ENCODE measurements at places on chromosomes 4 and X.

GRCh38 chrX:104108955-104109354 lies 3.4 kb upstream of the ZCCHC18 start:
- no peak for DNase-seq

DNA sequence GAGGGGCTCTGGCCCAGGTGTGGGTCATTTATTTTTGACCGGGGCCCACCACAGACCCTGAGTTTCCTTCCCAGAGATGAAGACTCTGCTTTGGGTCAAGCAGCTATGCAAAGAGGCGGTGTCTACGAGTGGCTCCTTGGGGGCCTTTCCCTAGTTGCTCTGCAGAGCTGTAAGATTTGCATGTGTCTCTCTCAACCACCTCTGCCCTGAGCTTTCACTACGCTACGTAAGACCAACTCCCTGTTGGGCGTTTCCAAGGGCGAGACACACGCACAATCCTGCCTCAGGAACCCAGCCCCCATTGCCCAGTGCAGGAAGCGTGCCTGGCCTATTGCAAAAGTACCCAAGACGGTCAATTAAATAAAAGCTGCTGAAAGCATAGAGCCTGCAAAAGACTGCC lies 10.0 kb upstream of the ANOS1 start:
- no peak for DNase-seq

DNA sequence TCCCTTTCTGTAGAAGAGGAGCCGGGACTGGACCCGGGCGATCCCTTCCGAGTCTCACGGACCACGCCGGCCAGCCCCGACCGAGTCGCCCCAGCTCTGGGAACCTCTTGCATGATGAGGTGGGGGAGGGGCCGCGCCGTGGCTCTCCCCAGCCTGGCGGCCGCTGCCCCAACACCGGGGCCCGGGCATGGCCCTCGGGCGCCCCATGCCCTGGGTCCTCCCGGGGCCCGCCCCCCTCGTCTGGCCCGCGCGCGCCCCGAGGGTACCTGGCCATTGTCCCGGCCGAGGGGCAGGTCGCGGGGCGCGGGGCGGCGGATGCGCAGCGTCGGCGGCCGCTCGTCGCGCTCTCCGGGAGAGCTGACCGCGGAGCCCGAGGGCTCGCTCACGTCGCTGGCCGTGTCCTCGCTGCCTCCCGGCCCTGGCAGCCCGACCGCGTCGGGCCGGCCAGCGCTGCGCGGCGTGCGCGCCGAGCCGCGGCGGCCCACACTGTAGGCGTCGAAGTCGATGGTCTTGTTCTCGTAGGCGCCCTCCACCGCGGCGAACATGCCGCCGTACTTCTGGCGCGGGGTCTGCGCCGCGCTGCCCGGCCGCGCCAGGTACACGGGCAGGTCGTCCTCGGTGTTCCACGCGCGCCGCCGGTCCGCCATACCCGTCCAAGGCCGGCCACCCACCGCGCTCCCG lies 423 bp downstream of the CRMP1 start:
- no peak for DNase-seq

GRCh38 chr4:138894709-138895108 lies 120.9 kb upstream of the NOCT start:
- no peak for DNase-seq

DNA sequence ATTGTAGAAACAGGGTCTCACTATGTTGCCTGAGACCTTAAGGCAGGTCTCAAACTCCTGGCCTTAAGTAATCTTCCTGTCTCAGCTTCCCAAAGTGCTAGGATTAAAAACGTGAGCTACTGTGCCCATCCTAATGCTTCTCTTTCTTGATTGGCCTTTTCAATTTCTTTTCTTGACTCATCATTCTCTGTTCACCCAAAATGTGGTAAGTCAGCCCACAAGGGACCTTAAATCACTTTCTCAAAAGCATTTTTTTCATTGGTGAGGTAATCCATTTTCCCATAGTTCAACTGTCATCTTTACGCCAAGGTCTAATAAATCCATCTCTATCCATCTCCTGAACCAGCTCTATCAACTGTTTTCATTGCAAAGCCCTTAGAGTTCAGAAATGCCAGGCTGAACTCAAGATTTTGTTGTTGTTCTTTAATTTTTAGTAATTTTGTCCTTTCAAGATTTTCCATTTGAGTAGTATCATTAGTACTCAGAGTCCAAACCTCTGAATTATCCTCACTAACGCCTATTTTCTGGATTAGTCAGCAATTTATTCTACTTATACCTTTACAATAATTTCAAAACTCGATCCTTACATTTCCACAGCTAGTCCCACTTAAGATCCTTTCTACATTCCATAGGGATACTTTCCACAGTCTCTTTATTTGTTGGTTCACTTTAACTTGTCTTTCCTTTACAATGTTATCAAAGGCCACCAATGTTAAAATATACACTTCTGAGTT lies 528.6 kb downstream of the IL15 start:
- no peak for DNase-seq

- DNase-seq = no peak
Measured at GRCh38 chr4:125140966-125141495, 173.7 kb upstream of the FAT4 start.

GRCh38 chr4:22999419-22999818 lies 306.7 kb downstream of the GBA3 start:
- DNase-seq = no peak

GRCh38 chrX:82161195-82161594 lies 959.3 kb downstream of the SH3BGRL start:
- no peak for DNase-seq

GRCh38 chrX:129193357-129193756 lies 329.9 kb downstream of the SMARCA1 start:
- DNase-seq = no peak

DNA sequence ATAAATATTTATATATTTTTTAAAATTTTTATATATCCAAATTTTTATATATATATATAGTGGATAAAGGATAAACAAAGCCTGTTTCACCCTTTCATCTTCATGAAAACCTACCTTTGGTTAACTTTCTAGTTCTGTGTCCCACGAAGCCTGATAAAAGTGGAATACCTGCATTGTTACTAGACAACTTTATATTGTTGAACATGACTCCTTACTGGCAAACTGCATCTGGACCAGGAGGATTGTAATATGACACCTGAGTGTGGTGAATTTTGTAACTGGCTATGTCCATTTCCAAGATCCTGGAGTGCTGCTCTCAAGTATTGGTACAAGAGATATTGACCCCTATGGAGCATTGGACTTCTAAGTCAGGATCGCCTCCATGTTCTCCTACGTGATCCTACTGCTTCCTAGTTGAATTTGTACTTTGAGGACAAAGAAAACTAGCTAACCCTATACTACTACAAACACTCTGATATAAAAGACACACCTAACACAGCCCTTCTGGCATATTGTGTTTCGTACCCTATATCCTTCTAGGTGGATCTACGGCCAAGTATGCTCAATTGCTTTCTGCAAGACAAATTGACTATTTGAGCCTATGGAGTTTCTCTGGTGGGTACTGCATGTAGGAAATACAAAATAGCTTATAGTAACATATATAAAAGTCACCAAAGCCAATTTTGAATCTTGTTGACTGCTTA lies 61.3 kb upstream of the PRRG1 start:
- DNase-seq = no peak

DNA sequence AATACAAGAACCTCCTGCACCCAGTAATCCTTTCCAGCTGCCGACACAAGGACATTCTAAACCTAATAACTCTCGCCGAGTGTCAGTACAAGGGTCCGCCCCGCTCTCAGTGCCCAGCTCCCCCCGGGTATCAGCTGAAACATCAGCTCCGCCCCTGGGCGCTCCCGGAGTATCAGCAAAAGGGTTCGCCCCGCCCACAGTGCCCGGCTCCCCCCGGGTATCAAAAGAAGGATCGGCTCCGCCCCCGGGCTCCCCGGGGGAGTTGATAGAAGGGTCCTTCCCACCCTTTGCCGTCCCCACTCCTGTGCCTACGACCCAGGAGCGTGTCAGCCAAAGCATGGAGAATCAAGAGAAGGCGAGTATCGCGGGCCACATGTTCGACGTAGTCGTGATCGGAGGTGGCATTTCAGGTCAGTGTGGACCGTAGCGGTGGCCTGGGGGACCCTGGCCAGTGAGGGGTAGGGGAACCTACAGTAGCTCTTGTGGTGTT lies at the start of gene MAOA:
TSS of gene MAOA (plus strand) at position 295 of the 490 bp plus-strand sequence. CDS start at position 338, 43 bp downstream.
- DNase-seq = peak; percentile 13

- no peak for DNase-seq
Measured at GRCh38 chrX:18964901-18965300, 19.0 kb downstream of the PHKA2 start.

DNA sequence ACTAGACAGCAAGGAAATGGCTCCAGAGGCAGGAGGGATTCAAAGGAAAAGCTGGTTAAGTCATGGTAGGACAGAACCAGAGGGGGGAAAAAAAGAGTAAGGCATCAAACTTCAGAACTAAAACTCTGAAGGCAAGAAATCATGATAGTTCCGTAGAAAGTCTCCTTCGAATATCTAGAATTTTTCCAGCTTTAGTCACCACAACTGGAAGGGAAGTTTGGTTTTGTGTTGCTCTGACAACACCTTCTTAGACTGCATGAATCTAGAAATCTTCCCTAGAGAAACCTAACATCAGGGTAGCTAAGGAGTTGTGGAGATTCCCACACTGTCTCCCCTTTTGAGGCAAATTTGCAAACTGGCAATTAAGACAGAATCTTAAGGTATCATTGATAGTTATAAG lies 33.7 kb downstream of the AMMECR1 start:
- no peak for DNase-seq

- DNase-seq = no peak
Measured at GRCh38 chr4:159639671-159640323, 536.9 kb downstream of the RAPGEF2 start.

- no peak for DNase-seq
Measured at GRCh38 chr4:15293711-15294110, 134.1 kb upstream of the C1QTNF7 start.

DNA sequence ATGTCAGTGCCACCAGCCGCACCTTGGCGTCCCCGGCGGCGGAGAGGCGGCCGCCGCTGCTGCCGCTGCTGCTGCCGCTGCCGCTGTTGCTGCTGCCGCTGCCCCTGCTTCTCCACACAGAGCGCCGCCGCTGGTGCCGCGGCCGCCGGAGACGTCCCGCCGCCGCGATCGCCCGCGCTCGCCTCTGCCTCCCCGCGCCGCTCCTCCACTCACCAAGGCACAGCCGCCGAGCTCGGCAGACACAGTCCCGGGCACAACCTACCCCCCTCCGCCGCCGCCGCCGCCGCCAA lies at the start of gene PPP3CA:
TSS of gene PPP3CA (minus strand) at position 260 of the 290 bp plus-strand sequence.
- DNase-seq = no peak

DNA sequence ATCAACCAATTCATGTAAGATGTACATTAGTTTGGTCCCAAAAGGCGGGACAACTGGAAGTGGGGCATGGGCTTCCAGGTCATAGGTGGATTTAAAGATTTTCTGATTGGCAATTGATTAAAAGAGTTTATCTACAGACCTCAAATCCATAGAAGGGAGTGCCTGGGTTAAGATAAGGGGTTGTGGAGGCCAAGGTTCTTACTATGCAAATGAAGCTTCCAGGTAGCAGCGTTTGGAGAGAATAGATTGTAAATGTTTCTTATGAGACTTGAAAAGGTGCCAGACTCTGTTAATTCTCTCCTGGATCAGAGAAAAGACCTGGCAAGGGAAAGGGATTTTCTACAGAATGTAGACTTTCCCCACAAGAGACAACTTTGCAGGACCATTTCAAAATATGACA lies 2.4 kb downstream of the MGST2 start:
- DNase-seq = no peak

GRCh38 chr4:137124278-137124932 lies 407.9 kb downstream of the PCDH18 start:
- no peak for DNase-seq

DNA sequence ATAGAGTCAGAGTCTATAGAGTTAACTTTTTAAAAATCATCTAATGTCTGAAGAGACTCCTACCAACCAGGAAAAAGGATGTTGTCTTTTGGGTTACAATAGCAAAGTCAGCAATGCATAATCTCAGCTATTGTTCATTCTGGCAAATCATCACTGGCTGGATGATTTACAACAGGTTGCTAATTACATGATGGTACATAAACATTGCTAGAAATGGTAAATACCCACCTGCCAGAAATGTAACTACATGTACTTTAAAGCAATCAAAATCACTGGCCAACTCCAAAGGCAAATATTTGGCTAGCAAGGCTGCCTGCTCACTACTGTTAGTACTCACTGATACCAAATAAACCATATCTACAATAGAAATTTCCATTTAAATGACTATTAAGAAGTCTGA lies 91.1 kb downstream of the PPP3CA start:
- no peak for DNase-seq

- no peak for DNase-seq
Measured at GRCh38 chr4:154457471-154457870, 34.1 kb downstream of the DCHS2 start.
